Erythroblast (primary cell): ENCODE measurements at places on chromosomes 6 and 20.

- no peak for DNase-seq
These were observed 70.2 kb upstream of the ENPP5 start for GRCh38 chr6:46240866-46241565.

DNA sequence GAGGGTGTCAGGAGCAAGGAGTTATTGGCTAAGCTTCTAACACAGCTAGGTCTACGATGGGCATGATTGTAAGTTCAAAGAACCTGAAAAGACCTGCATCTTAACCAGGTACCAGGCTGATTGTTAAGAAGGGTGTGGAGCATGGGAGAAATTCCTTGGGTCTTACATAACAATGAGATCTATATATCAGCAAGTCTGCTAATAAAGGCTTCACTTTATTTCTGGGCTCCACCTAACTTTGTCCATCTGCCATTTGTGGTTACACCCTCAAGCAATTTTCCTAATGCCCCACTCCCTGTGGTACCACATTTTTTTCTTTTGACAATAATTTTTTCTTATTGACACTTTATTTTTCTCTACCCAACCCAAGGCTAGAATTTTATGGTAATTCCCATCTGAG lies 223.5 kb upstream of the JAG1 start:
- DNase-seq = no peak

GRCh38 chr6:103027271-103027931 lies 1633.9 kb downstream of the GRIK2 start:
- DNase-seq = no peak

DNA sequence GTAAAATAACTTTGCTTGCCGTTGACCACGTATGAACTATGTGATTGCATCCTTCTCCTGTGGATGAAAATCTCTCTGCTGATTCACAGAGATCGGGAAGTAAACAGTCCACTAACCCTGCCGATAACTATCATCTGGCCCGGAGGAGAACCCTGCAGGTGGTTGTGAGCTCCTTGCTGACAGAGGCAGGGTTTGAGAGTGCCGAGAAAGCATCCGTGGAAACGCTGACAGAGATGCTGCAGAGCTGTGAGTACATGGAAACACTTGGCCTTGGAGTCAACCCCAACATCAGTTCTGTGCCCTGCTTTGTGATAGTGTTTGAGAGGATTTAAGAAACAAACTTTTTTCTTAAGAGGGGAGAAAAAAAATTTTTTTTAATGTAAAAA lies 937 bp downstream of the TAF8 start:
- DNase-seq = no peak

DNA sequence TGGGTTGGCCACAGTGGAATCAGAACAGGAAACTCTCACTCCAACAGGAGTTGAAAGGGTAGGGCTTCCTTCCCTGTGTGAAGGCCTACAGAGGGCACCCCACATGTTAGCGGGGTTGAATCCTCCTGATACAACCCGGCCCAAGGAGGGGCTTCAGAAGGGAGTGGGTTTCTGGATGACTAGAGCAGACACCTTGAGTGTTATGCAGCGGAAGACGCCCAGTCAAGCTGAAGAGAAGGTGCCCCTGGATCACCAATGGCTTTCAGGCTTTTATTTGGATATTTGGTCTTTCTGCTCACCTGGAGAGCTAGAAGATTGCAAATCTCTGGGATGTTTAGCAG lies 132.8 kb downstream of the PRND start:
- DNase-seq = no peak

- DNase-seq = no peak
These were observed 29.0 kb upstream of the TMEM244 start for GRCh38 chr6:129890164-129890563.

DNA sequence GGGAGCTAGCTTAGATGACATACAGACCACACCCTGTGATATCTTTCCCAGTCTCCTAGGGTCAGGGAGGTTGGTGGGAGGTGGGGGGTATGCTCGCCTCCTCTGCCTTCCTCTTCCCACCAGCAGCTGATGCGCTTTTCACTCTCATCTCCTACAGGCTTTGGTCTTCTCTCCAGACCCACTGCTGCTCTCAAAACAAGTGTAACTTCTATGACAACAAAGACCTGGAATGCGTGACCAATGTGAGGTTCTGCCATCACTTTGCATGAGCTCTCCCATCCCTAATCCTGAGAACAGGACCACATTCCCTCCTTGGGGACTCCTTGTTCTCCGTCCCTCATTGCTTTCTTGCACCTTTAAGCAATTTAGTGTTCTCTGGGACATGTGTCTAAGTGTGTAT lies 2.7 kb downstream of the CTSA start:
- no peak for DNase-seq

DNA sequence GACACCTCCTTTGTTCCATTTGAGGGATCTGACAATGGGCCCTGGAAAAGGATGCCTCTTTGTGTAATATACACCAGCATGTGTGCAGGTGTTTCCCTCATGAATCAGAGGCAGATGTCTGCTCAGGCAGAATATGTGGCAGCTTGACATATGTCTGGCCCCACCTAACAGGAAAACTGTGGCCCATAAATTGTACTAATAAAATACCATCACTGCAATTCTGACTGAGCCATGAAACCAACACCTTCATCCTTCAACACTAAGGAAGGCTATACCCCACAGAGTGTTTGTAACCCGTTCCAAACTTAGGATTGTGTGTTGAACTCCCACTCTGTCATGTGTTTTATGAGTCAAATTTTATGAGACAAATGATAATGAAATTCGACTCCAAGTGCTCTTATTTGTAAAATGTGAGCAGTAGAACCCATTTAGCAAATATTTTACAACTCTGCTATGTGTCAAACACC lies 22.7 kb downstream of the LAMA4 start:
- DNase-seq = no peak

- DNase-seq = no peak
These were observed 249.5 kb upstream of the SULF2 start for GRCh38 chr20:48034751-48035150.

- no peak for DNase-seq
These were observed 175.7 kb upstream of the SNX9 start for GRCh38 chr6:157647261-157647915.
